Stimulated activated CD4-positive, alpha-beta T cell treated with anti-CD3 and anti-CD28 coated beads, Interleukin-15, amount 100 ng/mL, for 1 hour (primary cell): ENCODE measurements at places on chromosomes 13 and 19.

DNA sequence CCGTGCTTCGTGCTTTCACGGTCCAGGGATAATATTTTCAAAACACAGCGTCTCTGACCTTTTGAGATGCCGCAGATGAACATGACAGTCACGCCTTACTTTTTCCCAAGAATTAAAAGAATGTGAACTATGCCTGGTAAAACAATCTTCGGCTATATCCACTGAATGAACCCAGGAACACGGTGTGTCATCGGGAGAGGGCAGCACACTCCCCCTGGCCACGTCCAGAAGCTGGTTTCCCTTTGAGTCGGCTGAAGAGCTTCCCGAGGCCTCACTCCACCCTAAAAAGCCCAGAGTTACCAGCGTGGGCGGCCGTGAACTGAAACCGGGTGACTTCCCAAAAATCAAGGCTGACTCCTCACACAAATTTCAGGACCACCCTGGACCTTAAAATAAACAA lies 22.9 kb upstream of the SHISA2 start:
- DNase-seq: no peak

DNA sequence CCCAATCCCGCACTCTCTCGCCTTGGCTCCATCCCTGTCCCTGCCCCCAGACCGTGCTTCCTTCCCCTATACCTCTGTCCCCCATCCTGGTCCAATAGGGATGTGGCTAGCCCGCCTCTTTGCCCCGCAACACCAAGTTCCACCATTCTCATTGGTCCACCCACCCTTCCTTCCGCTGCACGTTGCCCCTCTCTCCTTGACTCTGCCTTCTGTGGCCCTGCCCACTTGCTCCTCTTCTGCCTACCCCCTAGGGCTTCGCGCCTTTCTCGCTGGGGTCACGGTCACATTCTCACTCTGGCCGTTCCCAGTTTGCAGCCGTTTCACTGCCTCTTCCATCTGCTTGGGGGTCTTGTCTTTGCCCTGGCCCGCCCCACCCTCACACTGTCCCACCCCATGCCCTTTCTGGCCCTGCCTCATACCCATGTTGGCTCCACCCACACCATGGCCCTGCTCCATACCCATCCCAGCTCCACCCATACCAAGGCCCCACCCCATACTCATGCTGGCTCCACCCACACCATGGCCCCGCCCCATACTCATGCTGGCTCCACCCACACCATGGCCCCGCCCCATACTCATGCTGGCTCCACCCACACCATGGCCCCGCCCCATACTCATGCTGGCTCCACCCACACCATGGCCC lies 4.5 kb upstream of the ARHGAP45 start:
- DNase-seq: no peak

- DNase-seq: no peak
Measured at GRCh38 chr13:59468396-59468795, 695.3 kb downstream of the DIAPH3 start.

- no peak for DNase-seq
Measured at GRCh38 chr13:113077953-113078901, 27.4 kb upstream of the F7 start.

GRCh38 chr13:45587897-45588296 lies 27.6 kb downstream of the ERICH6B start:
- DNase-seq: no peak

- DNase-seq: no peak
Measured at GRCh38 chr19:33039108-33039599, 25.5 kb downstream of the RHPN2 start.

DNA sequence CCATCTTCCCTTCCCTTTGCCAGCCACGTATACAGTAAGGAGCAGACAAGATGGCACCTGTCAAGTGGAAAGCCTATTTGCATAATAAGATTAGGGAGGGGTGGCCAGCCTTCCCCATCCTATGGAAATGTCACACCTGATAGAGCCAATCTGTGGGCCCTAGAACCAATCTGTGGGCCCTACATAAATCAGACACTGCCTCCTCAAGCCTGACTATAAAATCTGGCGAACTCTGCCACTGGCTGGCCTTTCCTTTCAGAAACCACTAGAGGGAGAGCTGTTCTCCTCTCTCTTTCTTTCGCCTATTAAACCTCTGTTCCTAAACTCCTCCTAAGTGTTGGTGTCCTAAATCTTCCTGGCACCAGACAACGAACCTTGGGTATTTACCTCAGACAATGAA lies 231.5 kb upstream of the KLHL1 start:
- no peak for DNase-seq
